Thyroid gland (tissue), 4 donors: ENCODE measurements at places on chromosomes 4 and X. TPM values are rescaled to one million over a fixed set of nuclear protein-coding genes. Genes with fewer than 3 reads are reported as not detected.

DNA sequence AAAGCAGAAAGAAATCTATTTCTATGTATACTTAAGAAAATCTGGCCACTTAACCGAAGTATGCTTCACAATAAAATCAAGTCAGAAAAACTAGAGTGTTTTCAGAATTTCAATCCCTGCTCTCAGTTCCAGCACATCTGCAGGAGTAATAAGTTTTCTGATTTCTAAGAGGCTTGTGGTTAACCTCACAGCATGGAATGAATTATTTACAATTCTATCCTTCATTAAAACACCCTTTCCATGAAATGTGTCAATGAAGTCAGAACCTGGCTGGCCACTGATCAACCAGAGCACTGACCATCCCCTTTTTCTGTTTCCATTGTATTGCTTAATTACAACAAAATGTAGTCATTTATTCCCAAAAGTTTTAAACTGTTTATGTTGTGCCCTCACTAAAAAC lies 781.4 kb upstream of the INTU start:
- DNase-seq: no peak
- no peaks in the 10 kb centered on the region for H3K36me3 ChIP-seq
- no peaks in the 10 kb centered on the region for H3K4me1 ChIP-seq
- no peaks in the 10 kb centered on the region for H3K27me3 ChIP-seq

- H3K36me3 ChIP-seq: no peaks in the 10 kb centered on the region
- H3K27ac ChIP-seq: no peak overlapping the region
- DNase-seq: peak; percentile 16
Observed at GRCh38 chrX:110145854-110146253, 142.9 kb downstream of the TMEM164 start.

DNA sequence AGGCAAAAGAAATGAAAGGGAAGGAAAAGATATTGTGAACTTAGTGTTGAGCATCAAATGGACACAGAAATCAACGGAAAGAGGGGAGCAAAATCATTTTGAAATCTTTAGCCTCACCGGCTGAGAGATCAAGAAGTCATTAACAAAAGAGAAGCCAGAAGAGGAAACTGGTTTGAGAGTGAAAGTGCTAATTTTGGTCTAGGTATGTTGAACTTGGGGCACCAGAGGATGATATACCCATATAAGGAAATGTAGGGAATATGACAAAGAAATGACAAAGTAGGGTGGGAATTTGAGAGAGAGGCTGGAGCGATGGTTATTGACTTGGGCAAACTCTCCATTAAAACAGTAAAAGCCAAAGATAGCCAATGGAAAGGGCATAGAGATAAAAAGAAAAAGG lies 183.4 kb upstream of the ATOH1 start:
- H3K4me3 ChIP-seq: no peak overlapping the region
- no peak overlapping the region for H3K27ac ChIP-seq
- no peaks in the 10 kb centered on the region for H3K36me3 ChIP-seq
- no peaks in the 10 kb centered on the region for H3K4me1 ChIP-seq
- no peak for DNase-seq
- no peaks in the 10 kb centered on the region for H3K27me3 ChIP-seq

GRCh38 chrX:23670528-23670927 lies 3.2 kb downstream of the PRDX4 start:
- H3K4me1 ChIP-seq: no peaks in the 10 kb centered on the region
- H3K36me3 ChIP-seq: no peaks in the 10 kb centered on the region
- no peaks in the 10 kb centered on the region for H3K27me3 ChIP-seq
- no peak overlapping the region for H3K4me3 ChIP-seq

DNA sequence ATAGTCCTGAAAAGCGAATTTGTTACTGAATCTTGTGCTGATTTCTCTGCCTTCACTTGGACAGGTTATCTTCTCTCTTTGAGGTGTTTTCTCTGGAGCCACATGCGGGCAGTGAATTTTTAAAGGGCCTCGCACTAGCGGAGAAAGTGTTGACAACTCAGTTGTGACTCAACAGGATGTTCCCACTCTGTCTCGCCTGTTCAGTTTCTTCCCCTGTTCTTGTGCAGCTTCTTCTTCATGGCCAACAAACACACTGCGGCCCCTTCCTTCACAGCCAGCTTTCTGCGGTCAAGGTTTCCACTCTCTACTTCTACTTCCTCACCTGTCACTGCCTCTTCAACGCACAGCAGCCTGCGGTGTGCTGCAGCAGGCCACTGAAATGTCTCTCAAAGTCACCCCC lies 1.1 kb upstream of the SHROOM4 start:
- H3K4me1 ChIP-seq: no peaks in the 10 kb centered on the region
- no peaks in the 10 kb centered on the region for H3K27me3 ChIP-seq
- H3K36me3 ChIP-seq: no peaks in the 10 kb centered on the region
- DNase-seq: no peak

DNA sequence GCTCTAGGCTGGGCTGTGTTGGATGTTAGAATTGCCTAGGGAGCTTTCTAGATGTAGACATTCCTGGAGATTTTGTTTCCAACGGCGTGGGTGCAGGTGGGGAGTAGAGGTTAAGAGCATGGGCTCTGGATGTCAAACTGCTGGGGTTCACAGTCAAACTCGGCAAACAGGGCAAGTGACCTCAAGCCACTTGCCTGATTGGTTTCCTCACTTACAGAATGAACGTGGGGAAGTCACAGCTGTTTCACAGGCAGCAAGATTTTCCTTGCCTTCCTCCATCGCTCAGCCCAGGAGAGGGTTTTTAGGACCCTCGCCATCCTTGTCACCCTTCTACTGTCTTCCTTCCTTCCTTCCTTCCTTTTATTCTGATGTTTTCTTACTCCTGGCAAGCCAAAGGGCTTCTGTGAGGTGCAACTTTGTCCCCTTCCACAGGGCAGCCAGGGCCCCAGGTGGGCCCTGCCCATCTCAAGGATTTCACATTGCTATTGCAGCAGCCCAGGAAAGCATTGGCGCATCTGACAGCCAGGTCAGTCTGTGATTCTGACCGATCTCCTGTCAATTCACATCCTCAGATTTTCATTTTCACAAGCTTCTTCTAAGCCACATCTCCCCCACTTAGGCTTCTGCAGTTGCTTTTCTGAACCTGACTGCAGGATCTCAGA lies 7.0 kb downstream of the RTL5 start:
- DNase-seq: no peak
- H3K4me1 ChIP-seq: peaks cover 20% of the 10 kb centered on the region
- no peaks in the 10 kb centered on the region for H3K36me3 ChIP-seq
- H3K4me3 ChIP-seq: no peak overlapping the region

DNA sequence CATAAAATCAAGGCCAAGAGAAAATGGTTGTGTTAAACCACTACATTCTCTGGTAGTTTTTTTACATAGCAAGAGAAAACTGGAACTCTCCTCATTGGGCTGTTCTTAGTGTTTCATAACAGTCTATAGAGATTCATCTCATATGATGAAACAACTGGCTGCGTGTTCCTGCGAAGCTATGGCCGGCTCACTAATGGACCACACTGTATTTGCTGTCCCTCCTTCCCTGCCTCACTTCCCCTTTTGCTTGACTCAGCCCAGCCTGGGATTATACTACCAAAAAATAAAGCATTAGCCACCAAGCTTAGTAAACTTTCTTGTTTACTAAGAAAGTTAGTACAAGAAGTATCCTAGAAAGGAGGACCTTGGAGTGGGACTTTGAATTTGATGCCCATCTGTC lies 31.6 kb upstream of the LSM6 start:
- H3K4me3 ChIP-seq: no peak overlapping the region
- H3K36me3 ChIP-seq: no peaks in the 10 kb centered on the region
- no peak for DNase-seq
- no peak overlapping the region for H3K27ac ChIP-seq

- H3K36me3 ChIP-seq: no peaks in the 10 kb centered on the region
- H3K27me3 ChIP-seq: no peaks in the 10 kb centered on the region
- no peak overlapping the region for H3K4me3 ChIP-seq
Observed at GRCh38 chr4:839675-840443, 13.9 kb upstream of the CPLX1 start.

DNA sequence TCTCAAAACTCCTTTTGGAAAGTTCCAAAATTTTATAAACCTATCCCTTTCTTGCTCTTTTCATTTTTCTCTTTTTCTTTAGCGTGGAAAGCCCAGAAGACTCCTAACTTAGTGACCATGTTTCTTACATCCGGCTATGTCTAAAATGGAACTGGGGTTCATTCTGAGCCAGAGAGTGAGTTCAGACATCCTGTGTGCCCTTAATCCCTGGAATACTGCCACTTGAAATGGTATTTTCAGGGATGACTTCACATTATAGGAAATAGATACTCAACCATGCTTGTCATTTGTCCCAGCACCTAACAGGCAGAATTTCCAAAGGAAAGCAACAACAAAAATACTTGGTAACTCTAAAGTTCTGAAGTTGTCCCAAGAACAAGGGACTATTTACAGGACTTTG lies 379.6 kb downstream of the ARHGAP24 start:
- H3K4me1 ChIP-seq: no peaks in the 10 kb centered on the region
- no peaks in the 10 kb centered on the region for H3K27me3 ChIP-seq
- no peak overlapping the region for H3K4me3 ChIP-seq
- H3K36me3 ChIP-seq: no peaks in the 10 kb centered on the region
- H3K27ac ChIP-seq: no peak overlapping the region

GRCh38 chr4:115117651-115118050 lies 4.2 kb upstream of the NDST4 start:
- H3K4me1 ChIP-seq: no peaks in the 10 kb centered on the region
- H3K27ac ChIP-seq: no peak overlapping the region
- H3K36me3 ChIP-seq: no peaks in the 10 kb centered on the region
- no peak overlapping the region for H3K4me3 ChIP-seq
- no peaks in the 10 kb centered on the region for H3K27me3 ChIP-seq

- H3K36me3 ChIP-seq: no peaks in the 10 kb centered on the region
- H3K4me3 ChIP-seq: peak overlapping the region; percentile 38
- no peaks in the 10 kb centered on the region for H3K27me3 ChIP-seq
Observed at GRCh38 chrX:19887911-19888879, 795 bp upstream of the SH3KBP1 start.

DNA sequence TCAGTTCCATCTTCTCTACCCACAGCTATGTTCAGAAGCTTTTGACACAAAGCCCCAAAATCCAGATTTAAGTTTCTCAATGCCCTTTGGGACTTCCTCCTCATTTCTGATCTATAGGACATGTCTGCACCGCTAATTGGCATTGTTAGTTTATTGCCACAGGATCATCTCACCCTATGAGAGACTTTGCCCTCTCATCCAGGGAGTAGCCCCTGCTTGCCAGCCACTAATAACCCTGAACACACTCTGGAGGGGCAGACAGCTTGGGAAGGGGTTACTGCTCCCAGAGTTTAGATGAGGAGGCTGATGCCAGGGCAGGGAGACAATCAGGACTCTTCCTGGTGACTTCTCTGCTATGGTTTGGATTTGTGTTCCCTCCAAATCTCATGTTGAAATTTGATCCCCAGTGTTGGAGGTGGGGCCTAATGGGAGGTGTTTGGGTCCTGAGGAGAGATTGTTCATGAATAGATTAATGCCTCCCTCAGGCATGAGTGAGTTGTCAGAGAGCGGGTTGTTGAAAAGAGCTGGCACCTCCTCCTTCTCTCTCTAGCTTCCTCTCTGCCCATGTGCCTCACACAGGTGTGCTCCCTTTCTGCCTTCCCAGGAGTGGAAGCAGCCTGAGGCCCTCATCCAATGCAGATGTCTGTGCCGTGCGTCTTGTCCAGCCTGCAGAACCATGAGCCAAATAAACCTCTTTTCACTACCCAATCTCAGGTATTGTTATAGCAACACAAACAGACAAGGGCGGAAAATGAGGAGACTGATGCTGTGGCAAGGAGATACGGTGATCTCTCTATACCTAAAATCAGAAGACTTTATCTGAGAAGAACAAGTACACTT lies 3.6 kb upstream of the SCARB2 start:
- H3K4me3 ChIP-seq: no peak overlapping the region
- DNase-seq: no peak
- H3K27me3 ChIP-seq: no peaks in the 10 kb centered on the region
- no peak overlapping the region for H3K27ac ChIP-seq

GRCh38 chr4:175253184-175253902 lies 335.2 kb downstream of the ADAM29 start:
- H3K4me3 ChIP-seq: no peak overlapping the region
- no peaks in the 10 kb centered on the region for H3K36me3 ChIP-seq
- no peaks in the 10 kb centered on the region for H3K27me3 ChIP-seq
- no peak for DNase-seq
- H3K27ac ChIP-seq: no peak overlapping the region

- H3K4me3 ChIP-seq: no peak overlapping the region
- DNase-seq: no peak
- no peak overlapping the region for H3K27ac ChIP-seq
- no peaks in the 10 kb centered on the region for H3K36me3 ChIP-seq
Observed at GRCh38 chr4:123790681-123791080, 394.1 kb downstream of the SPRY1 start.

DNA sequence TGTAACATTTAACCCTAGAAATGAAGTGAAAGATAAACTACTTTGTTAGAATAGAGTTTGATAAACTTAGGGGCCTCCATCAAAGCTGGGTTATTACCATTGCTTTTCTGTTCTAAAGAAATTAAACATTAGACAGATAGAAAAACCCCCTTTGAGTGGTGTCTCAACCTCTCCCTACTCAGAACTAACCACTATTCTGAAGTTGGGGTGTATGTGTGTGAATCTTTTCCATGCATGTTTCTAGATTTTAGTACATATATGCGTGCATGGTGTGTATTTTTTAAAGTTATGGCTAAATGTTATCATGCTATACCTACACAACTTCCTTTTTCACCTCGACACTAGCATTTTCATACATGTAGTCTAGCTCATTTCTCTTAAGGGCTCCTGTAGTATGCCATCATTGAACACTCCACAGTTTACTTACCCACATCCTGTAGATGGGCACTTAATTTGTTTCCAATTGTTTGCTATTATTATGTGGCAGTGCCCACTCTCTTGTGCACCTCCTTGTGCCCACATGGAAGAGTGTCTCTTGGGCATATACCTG lies 25.7 kb downstream of the GEMIN8 start:
- H3K4me1 ChIP-seq: no peaks in the 10 kb centered on the region
- H3K27ac ChIP-seq: no peak overlapping the region
- no peaks in the 10 kb centered on the region for H3K27me3 ChIP-seq

- H3K27ac ChIP-seq: no peak overlapping the region
- DNase-seq: no peak
- no peaks in the 10 kb centered on the region for H3K27me3 ChIP-seq
- H3K36me3 ChIP-seq: no peaks in the 10 kb centered on the region
- no peak overlapping the region for H3K4me3 ChIP-seq
Observed at GRCh38 chrX:37690119-37690518, 4.5 kb downstream of the XK start.

Gene ADH1B
- 898 TPM for total RNA-seq

Gene TMPRSS11B
- not detected for total RNA-seq

Gene C4orf51
- not detected for total RNA-seq

Gene TLR10
- total RNA-seq: 0.10 TPM
